Fibroblast of skin of scalp (primary cell): ENCODE measurements at places on chromosomes 16 and 17.

GRCh38 chr17:66734186-66734943 is 100.6 kb upstream of the CACNG5 start:
- DNase-seq = no peak

- no peak for DNase-seq
These were observed 5.4 kb downstream of the LHX1 start for GRCh38 chr17:36942631-36943125.

DNA sequence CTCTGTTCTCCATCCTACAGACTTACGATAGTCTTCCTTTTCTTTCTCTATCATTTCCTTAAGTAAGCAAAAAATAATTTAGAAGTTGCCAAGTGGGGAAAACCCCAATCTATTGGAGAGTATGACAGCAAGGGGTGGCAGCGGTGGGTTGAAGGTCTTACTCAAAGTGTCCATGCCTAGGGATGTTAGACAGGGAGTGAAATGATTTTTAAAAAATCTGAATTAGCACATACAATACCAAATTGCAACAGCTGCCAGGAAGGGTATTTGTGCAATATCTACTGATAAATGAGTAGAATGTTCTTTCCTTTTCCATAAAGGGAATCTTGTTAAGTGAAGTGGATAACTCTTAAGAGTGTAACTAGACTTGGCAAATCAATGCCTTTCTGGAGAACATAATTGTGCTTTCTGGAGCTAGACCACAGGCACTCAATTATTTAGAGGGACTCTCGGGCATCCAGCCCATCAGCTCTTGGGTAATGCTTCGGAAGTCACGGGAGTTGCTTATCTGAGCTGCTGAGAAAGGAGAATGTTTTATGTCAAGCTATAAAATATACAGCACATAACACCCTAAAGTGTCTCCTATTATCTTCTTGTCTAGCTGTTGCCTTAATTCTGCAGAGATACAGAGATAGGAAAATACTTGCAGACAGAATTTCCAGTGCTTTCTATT is 151.5 kb downstream of the KCNJ2 start:
- no peak for DNase-seq

DNA sequence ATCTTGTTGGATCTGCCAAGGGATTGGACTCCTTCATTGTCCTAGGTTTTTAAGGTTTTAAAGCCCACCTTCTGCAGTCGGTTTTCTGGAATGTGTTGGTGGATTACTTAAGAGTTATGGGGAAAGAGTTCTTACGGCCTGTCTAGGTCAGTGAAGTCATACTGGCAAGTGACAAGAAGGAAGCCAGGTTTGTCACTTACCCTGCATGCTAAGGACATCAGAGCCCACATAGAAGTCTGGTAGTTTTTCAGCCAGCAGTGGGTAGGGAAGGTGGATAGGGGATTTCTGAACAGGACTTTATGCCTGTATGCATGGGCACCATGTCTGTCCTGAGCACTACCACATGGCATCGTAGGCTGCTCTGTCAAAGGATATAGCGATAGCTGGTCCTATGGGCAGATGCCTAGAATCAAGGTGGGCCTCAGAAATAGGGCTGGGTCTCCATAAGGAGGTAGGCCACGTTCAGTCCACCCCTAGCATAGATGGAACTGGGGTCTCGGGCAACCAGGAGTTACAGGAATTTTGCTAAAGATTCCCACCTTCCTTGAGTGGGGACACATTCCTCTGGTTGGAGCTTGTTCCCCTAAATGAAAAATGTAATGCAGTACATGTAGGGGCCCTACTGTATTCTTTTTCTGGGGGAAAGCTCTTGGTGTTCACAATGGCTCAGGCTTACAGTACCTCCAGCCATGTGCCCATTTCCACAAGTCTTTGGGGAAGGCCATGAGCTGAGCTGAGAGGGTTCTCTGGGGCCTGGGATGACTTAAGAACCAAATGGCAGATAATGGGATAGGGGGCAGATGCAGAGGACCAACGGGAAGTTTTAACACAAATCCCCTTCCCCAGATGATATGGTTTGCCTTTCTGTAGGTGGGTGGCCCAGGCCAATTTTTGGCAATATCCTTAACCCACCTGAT is 27.5 kb downstream of the TRPV2 start:
- no peak for DNase-seq

DNA sequence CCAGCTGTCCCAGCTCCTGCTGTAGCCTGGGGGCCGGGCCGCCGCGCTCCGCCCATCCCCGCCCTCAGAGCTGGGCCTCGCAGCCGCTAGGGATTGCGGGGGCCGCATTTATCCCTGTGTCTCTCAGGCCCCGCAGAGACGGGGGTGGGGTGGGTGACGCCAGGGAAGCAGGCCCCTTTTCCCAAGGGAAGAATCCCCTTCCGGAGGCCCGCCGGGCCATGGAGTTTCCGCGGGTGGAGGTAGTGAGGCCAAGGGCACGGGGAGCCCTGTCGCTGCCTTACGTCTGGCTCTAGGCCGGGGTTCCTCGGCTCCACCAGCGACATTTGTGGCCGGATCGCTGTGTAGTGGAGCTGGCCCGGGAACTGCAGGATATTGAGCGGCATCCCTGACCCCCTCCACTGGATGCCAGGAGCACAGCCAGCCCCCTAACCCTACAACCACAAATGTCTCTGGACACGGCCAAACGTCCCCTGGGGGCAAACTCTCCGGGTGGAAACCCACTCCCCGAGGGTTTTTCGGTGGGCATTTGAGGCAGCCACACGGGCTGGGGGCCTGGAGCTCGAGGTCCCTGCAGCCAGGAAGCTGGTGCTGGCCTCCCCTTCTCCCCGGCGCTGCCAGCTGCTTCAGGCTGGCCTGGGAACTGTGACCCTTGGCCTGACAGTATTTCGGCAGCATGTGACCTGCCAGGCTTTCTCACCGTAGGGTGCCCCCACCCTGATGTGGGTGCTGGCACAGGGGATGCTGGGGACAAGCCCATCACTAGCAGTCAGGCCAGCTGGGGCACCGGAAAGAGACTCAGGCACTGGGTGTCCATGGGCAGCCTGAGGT is 12.0 kb upstream of the CD300A start:
- DNase-seq = peak; percentile 86

DNA sequence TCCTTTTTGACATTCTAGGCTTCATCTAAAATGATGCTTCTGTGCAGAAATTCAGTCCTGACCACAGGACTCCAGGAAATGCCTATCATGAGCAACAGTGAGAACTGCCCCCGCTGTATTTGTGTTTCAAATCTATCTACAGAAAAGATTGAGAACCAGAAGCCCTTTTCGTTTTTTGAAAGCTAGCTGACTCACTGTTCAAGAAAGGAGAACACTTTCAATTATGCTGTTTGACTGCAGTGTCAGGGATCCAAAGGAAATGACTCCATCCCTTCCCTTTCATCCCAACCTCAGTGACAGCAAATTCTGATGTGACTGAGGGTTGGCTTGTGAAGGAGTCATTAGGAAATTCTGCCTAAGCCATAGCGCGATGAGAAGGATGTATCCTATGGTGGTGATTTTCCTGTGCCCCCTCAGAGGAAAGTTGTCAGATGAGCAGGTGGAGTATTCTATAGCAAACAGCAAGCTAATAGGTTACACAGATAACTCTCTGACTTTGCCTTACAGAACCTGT is 622.3 kb downstream of the TMEM114 start:
- DNase-seq = peak; percentile 4

- DNase-seq = no peak
These were observed 104.4 kb downstream of the MYO1D start for GRCh38 chr17:32772453-32773025.

DNA sequence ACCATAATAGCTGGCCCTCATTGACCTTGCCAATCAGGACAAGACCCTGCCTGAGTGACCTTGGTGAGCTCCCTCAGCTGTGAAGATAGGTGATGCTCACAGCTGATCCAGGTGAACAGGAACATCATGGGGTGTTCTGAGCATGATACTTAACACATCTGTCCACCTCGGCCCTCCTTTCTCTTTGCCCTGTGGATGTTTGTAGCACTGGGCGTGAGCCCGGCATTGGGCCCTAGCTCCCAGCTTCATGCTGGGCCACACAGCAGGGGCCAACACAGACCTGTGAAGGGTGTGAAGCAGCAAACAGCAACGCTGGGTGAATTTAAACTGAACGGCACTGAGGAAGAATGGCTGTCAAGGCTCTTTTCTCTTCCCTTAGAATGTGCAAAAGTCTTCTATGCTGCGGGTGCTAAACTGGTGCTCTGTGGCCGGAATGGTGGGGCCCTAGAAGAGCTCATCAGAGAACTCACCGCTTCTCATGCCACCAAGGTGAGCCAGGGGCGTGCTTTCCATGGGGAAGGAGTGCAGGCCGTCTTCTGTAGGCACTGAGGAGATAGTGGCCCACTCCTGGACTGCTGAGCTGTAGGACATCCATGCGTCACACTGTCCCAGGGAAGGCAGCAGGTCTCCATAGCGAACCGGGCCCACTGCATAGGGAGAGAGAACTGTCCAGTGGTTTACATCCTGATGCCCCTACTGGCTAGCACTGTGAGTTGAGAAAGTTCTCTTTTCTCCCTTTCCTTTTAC is 35.9 kb downstream of the TMEM11 start:
- no peak for DNase-seq

- no peak for DNase-seq
These were observed 509 bp downstream of the CNEP1R1 start for GRCh38 chr16:50025537-50025931.
